ENCODE measurements at places on chromosomes 3 and 15. TPM values are rescaled to one million over a fixed set of nuclear protein-coding genes. Genes with fewer than 3 reads are reported as not detected.

The RPS27L gene
- total RNA-seq, result 330 TPM

The UBA5 gene
- 17.7 TPM for total RNA-seq

The SLC22A13 gene
- total RNA-seq, result not detected

- no peak for DNase-seq
Measured at GRCh38 chr3:76442374-76442915, 597.5 kb upstream of the ROBO2 start.

- DNase-seq, result no peak
Measured at GRCh38 chr3:108152274-108152673, 61.4 kb upstream of the CD47 start.

GRCh38 chr3:24220859-24221657 lies 273.6 kb downstream of the THRB start:
- DNase-seq, result no peak

DNA sequence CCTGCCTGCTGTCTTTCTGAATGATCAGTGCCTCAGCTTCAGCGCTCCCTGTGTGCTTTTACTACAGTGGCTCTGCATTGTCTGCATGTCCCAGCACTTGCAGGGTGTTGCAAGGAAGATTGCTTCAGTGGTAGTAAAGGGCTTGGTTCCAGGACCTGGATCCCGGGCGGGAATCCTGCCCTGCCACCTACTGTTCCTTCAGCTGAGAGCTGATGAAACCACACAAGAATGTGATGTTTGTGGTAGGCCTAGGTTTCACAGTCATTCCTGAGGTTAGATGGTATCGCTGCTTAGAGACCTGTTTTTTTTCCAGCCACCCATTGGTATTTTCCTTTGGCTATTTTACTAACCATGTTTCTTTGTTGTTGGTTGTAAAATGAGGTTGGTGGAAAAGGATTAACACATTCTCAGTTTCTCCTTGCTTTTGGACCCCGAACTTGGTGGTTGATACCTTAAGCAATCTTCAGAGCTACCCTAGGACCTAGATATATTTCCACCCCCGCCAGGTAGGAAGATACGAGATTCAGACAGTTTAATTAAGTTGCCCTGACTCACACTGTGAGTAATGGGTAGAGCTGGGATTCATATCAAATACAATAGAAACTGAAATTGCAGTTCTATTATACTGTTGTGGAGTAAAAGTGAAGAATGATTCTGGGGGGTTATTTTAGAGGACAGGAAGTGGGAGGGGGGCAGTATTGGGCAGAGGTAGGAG lies 11.4 kb downstream of the GPR87 start:
- no peak for DNase-seq

GRCh38 chr15:71098920-71099319 lies 16.4 kb upstream of the THSD4 start:
- no peak for DNase-seq
